ENCODE measurements at places on chromosomes 7 and 10.

DNA sequence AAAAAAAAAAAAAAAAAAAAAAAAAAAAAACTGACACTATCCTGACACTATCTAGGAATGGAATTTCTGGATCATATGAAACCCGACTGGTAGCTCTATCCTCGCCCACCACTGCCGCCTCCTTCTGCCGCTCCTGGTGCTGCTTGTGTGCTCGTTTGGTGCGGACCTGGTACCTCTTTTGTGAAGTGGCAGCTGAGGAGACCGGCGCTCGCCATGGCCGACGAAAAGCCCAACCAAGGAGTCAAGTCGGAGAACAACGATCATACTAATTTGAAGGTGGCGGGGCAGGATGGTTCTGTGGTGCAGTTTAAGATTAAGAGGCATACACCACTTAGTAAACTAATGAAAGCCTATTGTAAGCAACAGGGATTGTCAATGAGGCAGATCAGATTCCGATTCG lies 130.6 kb downstream of the SEPTIN14 start:
- DNase-seq: no peak

DNA sequence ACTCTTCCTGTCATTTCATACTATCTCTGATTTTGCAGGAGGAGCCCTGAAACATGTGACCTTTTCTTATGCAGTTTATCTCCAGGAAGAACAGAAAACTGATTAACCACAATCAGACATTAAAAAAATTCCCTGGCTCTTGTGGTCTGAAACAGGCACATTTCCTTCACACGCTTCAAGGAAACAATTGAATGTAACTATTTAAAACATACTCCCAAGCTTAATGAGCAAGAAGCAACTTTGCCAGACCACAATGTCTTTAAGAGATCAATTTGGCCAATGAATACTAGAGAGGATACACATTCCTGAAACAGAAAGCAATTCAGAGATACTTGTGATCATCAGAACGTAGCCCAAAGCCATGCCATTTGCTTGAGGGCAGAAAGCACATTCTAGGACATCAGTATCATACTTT lies 65.8 kb downstream of the PIP4K2A start:
- no peak for DNase-seq

- no peak for DNase-seq
These were observed 5.2 kb downstream of the OPTN start for GRCh38 chr10:13105184-13105583.

DNA sequence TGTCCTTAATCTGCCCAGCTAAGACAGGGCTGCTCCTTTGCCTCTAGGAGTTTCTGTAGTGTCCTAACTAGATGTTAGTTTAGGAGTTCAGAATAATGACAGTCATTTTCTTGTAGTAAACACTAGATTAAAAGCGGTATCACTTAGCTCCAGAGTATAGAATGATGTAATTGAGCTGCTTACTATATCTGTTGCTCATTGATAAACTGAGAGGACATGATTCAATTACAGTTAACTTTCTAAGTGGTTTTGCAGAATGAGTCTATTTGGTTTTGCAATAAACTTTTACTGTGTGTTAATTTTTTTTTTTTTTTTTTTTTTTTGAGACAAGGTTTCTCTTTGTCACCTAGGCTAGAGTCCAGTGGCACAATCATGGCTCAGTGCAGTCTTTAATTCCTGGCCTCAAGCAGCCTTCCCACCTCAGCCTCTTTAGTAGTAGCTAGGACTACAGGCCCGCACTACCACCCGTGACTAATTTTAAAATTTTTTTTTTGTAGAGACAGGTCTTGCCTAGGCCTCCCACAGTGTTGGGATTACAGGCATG lies 1.8 kb downstream of the STMP1 start:
- DNase-seq: no peak

DNA sequence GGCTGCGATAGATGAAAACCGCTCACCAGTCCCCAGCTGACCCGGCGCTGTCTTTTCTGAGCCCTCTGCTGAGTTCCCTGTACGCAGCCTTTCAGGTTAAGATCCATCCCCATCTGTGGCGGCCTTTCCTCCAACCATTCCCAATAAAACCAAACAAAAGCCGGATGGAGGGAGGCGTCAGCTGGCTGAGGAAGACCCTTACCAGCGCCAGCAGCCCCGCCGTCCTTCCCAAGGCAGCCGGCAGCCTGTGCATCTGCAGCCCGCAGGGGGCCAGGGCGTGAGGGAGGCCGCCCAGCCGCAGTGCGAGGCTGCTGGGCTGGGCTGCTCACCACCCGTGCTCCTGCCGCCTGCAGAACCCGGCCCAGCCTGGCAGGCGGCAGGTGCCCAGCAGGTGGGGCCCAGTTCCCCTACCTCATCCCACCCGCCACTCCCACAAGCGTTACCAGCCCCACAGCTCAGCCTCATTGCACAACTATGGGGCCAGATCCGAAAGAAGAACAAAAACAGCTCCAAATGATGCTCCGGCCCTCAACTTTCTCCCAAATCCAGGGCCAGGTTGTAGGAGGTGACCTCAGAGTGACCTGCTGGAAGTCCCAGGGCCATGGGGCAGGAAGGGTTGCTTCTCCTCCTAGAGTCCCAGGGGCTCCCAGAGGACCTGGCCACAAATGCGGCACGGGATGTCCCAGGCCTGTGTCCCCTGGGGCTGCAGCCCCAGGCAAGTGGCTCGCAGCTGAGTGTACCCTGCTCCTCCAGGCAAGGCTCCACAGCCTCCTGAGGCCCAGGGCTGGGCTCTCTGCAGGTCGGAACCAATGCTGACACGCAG lies 23.8 kb downstream of the PAPOLB start:
- DNase-seq: no peak

GRCh38 chr10:78412605-78413004 lies 378.9 kb downstream of the RPS24 start:
- no peak for DNase-seq

- no peak for DNase-seq
These were observed 180.6 kb downstream of the CYP26A1 start for GRCh38 chr10:93254180-93254853.

DNA sequence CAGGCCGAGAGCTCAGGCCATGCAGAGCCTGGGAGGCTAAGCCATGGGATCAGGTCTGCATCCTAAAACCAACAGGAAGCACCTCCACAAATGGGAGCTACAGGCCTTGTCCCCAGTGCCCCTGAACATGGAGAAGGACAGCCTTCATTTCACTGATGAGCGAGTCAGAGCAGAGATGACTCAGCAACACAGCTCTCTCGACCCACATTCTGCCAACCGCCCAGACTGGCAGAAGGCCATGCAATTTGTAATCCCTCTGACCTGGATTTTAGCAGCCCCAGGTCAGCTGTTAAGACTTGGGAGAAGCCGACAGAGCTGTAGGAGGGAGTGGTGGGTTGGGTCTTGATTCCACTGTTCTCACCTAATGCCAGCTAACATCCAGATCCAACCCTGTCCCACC lies 25.5 kb downstream of the VOPP1 start:
- DNase-seq: no peak

DNA sequence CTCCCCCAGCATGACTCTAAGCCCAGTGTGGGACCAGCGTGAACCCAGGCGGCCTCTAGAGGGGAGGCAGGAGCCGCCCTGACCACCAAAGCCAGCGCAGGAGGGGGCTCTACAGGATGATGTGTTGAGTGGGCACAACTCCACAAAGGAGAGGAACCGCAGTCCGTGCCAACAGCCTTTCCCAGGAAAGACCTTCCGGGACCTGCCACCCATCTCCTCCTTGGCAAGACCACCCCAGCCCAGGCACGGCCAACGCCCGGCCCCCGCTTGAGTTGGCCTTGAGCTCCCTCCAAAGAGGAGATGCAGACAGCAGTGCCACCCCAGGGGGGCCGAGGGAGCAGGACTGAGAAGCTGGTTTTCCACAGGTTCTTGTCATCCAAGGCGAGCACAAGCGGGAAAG lies 38.9 kb downstream of the PTPRN2 start:
- DNase-seq: no peak

- DNase-seq: no peak
These were observed 965 bp upstream of the ERVW-1 start for GRCh38 chr7:92478711-92479110.

DNA sequence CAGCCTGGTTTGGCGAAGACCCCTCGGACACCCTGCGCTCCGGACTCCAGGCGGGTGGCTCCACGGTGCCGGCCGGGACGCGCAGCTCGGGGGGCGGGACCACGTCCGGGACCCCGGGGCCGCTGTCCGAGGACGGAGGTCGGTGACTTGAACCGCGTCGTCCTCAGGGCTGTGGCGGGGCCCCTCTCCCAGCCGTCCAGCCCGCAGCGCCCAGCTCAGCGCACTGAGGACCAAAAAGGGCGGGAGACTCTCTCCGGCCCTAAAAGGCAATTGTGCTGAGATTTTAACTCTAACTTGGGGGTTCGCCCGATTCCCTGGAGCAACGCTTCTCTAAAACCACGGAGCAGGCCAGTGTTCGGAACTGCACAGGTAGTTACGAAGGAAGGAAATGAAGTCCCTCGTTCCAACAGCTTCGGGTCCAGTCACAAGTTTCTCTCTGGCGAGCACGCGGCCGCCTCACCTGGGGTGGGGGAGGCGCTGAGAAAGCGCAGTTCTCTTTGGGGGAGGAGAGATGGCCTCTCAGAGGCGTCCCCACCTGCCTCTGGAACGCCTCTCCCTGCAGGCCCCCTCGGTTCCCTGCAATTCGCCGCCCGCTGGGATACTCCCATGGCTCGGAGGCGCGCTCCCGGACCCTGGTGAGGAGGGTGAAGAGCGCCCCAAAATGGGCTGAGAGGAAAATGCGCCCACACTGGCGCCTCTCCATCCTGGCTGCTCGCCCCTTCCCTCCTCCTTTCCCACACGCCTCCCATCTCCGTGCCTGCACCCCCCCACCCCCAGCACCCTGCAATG lies 352.7 kb downstream of the DNAJB6 start:
- no peak for DNase-seq

GRCh38 chr7:2387897-2388636 lies 15.3 kb upstream of the CHST12 start:
- no peak for DNase-seq

DNA sequence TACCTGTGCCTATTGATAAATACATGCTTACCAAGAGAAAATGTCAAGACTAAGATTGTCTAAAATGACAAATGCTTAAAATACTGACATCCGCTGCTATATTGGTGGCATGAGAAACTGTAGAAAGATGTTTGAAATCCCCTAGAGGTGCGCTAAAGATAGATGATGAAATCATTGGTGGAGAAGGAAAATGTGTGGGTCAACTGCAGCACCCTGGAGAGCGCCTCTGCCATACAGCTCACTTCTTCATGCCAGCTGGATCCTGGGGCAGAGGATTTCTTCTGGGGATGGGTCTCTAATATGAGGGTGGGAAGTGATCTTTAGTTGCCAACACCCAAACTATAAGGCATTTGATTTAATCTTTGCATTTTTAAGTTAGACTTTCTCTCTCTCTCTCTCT lies 680.4 kb upstream of the POM121L12 start:
- no peak for DNase-seq

GRCh38 chr7:129952653-129953560 lies at the start of gene UBE2H:
Gene UBE2H, minus strand, starts transcription at chr7:129952960. Its CDS starts 405 bp downstream, at chr7:129952555.
- peak; percentile 92 for DNase-seq

DNA sequence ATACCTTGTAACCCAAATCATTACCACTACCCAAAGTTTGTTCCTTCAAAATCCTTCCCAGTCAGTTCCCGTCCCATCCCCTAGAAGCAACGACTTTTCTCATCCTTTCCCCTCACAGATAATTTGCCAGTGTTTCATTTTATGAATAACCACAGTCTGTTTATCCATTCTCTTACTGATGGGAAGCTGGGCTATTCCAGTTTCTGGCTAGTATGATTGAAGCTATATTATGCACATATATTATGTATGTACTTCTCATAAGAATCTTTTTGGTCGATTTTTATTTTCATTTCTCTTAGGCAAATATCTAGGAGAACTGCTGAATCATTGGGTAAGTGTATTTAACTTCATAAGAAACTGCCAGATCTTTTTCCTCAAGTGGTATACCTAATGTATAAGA lies 114.6 kb downstream of the ZNF438 start:
- no peak for DNase-seq

- DNase-seq: no peak
These were observed 190.7 kb upstream of the SH2B2 start for GRCh38 chr7:102096012-102096332.

DNA sequence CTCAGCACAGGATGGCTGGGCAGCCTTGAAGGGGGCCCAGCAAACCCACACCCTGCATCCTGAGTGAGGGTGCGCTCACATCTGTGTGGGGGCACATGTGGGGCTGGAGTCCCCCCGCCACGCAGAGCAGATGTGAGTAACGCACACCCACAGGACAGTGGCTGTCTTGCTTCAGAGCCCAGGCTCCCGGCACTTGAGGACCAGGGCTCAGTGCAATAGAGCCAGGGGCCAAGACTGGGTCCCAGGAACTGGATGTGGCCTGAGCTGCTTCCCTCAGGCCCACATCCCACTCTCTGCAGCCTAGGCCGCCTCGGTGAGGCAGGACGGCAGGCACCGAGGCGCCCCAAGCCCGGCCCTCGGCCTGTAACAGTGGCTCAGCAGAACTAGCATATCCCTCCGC lies 159.9 kb downstream of the MAD1L1 start:
- no peak for DNase-seq

GRCh38 chr7:122914812-122915211 lies 28.6 kb upstream of the CADPS2 start:
- DNase-seq: no peak

DNA sequence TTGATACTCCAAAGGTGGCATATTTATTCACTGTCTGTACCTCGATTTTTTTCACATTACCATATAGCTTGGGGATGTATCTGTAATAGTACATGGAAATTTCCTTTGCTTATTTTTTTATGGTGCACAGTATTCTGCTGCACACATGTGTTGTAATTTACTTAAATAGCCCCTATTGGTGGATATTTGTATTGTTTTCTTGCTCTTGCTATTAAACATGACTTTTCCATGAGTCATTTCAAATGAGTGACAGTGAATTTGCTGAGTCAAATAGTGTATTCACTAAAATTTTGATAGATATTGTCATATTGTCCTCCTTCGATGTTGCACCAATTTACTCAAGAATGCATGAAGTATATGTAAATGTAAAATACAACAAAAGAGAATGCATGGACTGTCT lies 122.7 kb upstream of the STEAP4 start:
- no peak for DNase-seq

DNA sequence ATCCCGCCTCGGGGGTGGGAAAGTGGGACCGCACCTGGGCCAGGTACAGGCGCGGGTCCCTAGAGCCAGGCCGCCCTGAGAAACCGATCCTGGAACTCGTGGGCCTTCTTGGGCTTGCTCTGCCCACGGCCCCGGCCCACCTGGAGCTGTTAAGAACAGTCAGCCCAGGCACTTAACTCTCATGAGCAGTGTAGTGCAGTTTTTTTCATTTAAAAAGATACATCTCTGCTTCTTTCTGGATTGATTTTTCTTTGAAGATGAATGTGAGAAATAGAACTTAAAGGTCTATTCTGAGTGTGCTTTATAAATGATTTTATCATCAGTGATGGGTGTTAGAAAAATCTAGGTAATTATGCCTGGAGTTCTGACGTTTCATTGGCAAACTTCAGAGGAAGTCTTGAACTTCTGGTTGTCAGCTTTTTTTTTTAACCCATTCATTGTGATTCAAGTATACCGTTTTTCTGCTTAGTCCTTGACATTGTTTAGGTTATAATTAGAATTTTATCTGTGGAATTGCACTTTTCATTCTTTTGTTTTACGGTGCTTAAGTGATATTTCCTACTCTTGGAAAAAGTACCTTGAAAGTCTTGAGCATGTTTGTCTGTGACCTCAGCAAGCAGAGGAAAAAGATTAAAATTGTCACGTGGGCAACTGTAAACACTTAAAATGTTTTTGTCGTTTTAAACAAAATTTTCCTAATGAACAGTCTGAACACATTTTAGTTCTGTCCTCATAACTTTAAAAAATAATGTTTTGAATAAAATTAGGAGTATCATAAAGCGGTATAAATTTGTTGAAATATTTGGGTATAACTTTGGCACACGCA lies 906 bp downstream of the CDK1 start:
- no peak for DNase-seq
